ENCODE measurements at places on chromosomes 1 and 21. TPM values are rescaled to one million over a fixed set of nuclear protein-coding genes. Genes with fewer than 3 reads are reported as not detected.

The AQP10 gene
- polyA plus RNA-seq = not detected

The OPRD1 gene
- not detected for polyA plus RNA-seq

The LRRC40 gene
- 8.4 TPM for polyA plus RNA-seq

The C1orf53 gene
- 0.24 TPM for polyA plus RNA-seq

The LCE1A gene
- not detected for polyA plus RNA-seq

The NUF2 gene
- 1.3 TPM for polyA plus RNA-seq

The EPHA2 gene
- polyA plus RNA-seq = 0.06 TPM

The HRNR gene
- not detected for polyA plus RNA-seq

The OR14K1 gene
- polyA plus RNA-seq = not detected

The TCEANC2 gene
- 8.0 TPM for polyA plus RNA-seq

DNA sequence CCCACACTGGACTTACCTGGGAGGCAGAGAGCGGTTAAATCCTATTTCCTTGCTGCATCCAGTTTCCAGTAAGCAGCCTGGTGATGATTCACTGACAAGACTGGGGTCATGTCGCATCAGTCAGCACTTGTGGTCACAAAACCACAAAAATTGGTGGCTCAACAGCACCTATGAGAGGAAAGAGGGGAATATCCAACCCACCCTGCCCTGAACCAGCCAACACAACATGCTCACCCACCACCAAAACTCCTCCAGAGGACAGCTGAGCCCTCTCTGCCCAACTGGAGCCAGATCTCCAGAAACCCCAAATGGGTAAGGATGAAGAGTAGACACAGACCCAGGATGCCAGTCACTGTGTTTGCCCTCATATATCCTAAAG lies 64.0 kb downstream of the CD46 start:
- DNase-seq = no peak

GRCh38 chr1:231936983-231937775 lies 310.6 kb downstream of the DISC1 start:
- no peak for DNase-seq

DNA sequence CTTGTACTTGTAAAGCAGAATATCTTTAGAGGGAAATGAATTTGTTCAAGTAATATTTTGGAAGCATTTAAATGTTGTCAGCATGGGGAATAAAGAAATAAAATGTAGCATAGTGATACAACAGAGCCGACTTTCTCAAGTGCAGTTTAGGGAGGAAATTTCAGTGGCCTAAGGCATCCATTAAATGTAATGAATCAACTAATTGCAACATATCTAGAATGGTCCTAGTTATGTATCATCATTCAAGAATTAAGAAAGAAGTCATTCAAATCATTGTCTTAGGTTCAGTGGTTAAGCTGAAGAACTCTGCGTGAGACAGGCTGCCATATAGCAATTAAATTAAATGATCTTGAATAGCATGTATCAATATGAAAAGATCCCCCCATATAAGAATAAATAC lies 360.7 kb downstream of the TBX15 start:
- no peak for DNase-seq

GRCh38 chr1:85623061-85623471 lies 42.5 kb downstream of the CCN1 start:
- DNase-seq = no peak

DNA sequence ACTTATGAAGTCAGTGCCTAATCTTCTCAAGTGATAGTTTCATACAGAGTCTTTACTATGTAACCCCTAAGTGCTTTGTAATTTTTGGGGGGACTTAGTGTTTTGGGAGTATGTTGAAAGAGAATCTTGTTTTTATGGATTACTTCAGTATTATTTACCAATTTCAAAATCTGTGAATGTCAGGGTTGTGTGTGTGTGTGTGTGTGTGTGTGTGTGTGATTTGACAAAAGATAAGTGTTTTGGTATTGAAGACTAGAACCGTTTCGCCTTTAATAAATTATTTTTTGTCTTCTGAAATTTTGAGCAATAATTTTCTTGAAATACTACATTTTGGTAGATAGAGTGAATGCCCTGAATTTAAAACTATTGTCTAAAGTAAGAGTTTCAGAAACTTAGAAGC lies 5.8 kb downstream of the MAGI3 start:
- no peak for DNase-seq

DNA sequence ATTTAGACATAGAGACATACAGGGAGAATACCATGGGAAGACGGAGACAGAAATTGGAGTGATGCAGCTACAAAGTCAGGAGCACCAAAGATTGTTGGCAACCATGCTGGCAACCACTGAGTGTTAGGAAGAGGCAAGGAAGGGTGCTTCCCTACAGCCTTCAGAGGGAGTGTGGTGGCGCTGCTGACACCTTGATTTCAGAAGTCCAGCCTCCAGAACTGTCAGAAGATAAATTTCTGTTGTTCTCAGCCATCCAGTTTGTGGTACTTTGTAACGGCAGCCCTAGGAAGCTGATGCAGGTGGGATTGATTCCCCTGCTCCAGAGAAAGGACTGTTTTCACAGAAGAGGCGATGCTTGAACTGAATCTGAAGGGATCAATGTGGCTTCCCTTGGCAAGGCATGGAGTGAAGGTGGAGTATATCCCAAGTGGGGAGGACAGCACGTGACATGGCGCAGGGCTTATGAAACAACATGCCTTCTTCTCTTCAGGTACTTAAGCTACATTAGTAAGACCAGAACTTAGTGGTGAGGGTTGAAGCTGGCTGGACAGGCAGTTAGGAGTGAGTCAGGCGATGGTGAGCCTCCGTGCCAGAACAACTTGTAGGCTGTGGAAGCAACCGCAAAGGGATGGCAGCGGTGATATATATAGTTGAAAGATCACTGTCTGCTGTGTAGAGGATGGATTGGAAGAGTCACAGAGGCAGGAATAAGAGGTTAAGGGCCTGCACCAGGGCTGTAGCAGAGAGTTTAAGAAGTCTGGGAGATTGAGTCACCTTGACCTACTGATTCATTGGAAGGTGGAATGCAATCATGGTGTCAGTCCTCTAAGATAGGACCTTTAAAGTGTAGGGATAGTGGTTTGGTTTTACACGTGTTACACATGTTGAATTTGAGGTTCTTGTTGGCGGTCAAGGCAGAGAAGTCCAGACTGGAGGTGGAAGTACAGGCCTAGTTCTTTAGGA lies 2.1 kb downstream of the LEPR start:
- peak; percentile 10 for DNase-seq

- no peak for DNase-seq
Observed at GRCh38 chr1:200238311-200238710, 171.5 kb downstream of the ZNF281 start.

DNA sequence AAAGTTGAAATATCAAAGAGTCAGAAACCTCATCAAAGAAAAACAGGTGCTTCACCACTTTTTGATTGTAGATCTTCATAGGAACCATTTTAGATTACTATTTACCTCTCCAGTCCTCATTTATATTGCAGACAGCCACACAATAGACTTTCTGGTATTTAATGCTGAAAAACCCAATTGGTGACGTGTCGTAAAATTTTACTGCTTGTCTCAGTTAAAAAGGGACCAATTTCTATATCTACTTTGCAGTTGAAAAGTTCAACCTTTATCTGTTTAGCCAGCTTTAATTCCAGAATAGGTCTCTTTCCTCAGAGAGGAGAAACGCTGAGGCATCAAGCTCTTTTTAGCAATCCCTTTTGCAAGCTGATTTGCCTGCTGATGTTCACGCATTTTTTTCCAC lies 1722.4 kb downstream of the PLA2G4A start:
- no peak for DNase-seq

DNA sequence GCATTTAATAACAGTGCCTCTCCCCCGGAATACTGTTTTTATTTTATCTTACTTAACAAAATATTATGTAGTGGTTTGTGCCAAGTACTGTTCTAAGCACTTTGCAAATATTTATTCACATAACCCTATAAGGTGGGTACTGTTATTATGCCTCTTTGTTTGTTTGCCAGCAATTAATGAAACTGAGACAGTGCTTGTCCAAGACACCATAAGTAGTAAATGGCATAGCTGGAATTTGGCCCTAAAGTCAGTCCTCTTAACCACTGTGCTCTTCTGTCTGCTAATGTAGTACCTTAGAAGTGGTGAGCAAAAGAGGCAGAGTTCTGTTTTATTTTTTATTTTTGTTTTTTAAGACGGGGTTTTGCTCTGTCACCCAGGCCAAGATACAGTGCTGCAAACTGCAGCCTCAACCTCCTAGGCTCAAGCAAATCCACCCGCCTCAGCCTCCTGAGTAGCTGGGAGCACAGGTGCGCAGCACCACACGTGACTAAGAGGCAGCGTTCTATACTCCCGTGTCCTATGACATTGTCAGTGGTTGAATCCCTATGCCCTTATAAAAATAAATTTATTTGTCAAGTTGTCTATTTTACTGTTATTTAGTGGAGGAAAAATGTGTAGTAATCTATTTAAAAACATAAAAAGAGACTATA lies 165.8 kb downstream of the CLEC20A start:
- no peak for DNase-seq

DNA sequence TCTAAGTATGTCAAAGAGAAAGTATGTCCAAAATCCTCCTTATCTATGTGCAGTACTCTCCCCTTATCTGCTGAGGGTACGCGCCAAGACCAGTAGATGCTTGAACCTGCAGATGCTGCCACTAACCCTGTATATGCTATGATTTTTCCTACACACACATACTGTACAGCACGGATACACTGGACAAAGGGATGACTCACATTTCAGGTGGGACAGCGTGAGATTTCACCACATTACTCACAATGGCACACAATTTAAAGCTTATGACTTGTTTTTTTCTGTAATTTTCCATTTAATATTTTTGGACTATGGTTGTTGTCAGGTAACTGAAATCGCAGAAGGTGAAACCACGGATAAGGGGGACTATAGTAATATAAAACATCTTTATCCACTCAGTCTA lies 4.1 kb downstream of the ORC1 start:
- no peak for DNase-seq

DNA sequence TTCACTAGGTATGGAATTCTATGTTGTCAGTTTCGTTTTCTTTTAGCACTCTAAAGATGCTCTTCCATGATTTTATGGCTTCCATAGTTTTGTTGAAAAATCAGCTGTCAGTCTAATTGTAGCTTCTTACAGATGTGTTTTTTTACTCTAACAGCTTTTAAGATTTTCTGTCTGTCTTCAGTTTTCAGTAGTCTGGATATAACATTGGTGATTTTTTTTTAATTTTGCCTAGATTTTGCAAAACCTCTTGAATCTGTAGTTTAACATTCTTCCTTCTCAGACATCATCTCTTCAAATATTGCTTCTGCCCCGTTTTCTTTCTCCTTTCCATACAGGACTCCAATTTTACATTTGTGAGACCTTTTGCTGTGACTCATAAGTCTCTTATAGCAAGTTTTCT lies 17.9 kb upstream of the DYRK1A start:
- DNase-seq = no peak

GRCh38 chr21:43868461-43868860 lies 3.4 kb downstream of the AGPAT3 start:
- no peak for DNase-seq

DNA sequence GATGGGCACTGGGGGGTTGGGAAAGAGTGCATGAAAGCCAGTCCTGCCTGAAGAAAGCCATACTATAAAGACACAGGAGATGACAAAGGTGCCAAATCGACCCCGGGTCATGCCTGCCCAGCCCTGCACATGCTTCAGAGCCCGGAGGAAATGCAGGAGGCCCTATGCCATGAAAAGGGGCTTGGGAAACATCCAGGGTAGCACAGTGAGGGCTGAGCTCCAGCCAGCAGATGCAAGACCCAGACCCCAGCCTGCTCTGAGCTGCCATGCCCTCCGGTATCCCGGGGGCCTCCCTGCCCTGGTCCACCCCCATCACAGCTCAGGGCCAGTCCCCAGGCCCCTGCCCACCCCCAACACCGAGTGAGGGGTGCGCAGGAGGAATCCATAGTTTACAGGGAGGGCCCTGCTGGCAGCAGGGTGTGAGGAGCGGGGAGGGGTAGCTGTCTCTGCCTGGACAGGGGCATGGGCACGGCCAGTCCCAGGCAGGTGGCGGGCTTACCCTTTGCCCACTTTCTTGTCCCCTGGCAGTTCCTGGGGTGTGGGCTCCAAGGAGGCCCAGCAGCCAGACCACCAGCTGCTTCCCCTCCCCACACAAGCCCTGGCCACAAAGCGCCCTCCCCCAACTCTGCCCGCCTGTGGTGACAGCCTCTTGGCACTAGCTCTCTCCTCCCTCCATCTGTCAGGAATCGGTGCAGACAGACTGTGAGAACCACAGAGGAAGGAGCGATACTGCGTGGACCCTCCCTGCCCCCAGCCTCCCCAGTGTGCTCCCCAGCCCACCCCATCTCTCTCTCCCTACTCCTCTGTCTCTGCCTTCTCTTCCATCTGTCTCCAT lies 16.8 kb downstream of the LRP8 start:
- DNase-seq = no peak

DNA sequence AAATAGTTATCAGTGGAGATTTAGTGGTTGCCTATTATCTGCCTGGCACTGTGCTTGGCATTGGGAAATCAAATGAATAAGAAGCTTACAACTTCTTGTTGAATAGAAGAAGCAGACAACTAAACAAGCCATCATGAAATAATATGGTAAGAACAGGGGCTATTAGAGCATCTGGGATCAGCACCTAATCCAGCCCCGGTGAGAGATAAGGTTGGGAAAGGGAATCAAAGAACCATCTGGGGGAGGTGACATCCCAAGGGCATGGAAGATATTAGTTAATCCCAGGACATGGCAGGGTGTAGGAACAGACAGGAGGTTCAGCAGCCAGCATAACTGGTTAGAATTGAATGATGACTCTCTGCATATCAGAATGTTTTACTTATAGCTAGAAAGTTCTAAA lies 36.3 kb upstream of the SUCO start:
- no peak for DNase-seq

DNA sequence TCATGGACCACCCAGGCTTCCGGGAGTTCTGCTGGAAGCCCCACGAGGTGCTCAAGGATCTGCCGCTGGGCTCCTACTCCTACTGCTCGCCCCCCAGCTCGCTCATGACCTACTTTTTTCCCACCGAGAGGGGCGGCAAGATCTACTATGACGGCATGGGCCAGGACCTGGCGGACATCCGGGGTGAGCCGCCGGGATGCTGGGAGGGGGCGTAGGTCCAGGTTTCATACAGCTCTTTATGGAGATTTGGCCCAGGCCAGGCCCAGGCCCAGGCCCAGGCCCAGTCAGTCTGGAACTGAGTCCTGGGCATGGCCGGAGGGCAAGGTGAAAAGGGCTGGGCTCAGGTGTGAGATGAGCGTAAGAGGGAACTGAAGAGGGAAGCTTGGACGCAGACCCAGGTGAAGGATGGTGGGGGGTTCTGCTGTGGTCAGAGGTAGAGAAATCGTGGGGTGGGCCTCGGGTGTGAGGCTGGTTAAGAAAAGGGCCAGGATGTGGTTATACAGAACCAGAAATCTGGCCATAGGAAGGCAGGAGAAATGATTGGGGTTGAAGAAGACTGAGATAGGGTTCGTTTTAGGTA lies 23.0 kb downstream of the DISP3 start:
- no peak for DNase-seq

- DNase-seq = no peak
Observed at GRCh38 chr1:208347191-208347590, 103.0 kb upstream of the PLXNA2 start.

- no peak for DNase-seq
Observed at GRCh38 chr1:59177756-59178155, 119.1 kb upstream of the FGGY start.

Data from B cell (primary cell).